Activated T-helper 1 cell treated with anti-CD3 and anti-CD28 coated beads, Interleukin-2, amount 50 U/mL, for 16 hours (primary cell): ENCODE measurements at places on chromosomes 11 and 22.

- DNase-seq = no peak
Observed at GRCh38 chr11:13963169-13963948, 836 bp downstream of the SPON1 start.

- DNase-seq = no peak
Observed at GRCh38 chr11:7689239-7689638, 15.9 kb upstream of the CYB5R2 start.

- no peak for DNase-seq
Observed at GRCh38 chr22:42978453-42979103, 36.4 kb downstream of the PACSIN2 start.

DNA sequence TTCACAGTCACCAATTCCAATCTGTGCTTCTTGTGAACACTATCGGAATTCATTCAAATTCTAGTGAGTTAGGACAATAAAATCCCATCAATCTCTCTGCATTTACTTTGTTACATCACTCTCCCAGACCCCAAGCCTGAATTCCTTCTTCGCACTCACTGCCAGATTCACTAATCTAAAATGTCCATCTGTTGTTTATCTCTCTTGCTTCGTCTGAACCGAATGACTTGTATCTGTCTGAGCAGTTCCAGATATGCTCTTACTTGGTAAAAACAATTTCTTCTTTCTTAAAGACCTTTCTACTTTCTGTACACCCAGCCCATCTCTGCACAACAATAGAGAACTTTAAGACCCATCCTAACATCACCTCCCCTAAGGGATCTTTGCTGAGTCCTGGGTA, 7.0 kb downstream of the MMP10 start:
- no peak for DNase-seq

DNA sequence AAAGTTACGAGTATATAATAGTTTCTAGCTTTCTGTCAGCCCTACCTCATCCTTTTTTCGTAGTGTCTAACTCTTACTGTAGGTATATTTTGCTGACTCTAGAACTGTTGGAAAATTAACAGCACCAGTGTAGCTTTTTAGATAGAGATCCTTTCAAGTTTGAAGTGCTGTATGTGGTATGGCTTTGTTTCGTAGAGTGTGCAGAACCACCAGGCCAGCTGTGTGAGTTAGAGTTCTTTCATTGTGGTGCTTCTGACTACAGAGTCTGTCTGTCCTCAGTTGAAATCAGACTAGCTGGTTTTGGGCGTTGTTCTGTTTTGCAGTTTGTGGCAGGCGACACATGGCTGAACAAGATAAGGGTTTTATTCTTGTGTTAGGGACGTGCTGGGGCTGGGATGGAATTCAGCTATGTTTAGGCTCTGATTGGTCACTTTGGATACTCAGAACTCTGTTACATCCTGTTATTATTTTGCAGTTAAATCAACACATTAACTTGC, 3.2 kb downstream of the ARHGEF12 start:
- DNase-seq = no peak

DNA sequence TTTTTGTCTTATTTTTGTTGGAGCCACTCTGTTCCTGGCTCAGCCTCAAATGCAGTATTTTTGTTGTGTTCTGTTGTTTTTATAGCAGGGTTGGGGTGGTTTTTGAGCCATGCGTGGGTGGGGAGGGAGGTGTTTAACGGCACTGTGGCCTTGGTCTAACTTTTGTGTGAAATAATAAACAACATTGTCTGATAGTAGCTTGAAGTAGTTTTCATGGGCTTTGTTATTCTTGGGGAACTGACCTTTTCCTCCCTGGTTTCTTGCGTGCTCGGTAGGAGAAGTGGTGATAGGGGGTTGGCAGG, 6.0 kb upstream of the MCM5 start:
- DNase-seq = no peak

DNA sequence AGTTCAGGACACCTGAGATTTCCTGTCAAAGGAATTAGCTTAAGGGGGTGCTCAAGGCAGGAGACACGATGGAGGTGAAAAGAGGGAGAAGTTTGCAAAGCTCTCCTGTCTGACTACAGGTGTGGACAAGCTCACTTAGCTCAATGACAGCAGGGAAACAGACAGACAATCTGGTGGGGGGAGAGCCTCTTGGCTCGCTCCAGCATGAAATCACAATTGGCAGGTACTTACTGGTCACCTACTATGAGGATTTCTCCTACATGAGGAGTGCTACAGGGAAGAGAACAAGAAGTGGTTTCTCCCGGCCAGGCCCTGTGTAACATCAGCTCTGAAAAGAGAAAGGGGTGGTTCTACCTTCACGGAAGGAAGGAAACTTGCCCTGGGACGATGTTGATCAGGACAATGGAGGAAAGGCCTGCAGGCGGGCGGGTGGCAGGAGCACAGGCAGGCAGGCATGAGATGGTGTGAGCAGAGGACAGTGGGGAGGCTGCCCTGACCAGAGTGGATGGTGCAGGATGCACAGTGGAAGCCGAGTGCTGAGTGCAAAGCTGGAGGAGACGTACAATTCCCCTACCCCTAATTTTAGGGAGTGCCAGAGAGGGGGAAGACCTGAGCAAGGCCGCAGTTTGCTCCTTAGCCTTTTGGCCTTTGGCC, 57.9 kb upstream of the CRTAM start:
- no peak for DNase-seq

DNA sequence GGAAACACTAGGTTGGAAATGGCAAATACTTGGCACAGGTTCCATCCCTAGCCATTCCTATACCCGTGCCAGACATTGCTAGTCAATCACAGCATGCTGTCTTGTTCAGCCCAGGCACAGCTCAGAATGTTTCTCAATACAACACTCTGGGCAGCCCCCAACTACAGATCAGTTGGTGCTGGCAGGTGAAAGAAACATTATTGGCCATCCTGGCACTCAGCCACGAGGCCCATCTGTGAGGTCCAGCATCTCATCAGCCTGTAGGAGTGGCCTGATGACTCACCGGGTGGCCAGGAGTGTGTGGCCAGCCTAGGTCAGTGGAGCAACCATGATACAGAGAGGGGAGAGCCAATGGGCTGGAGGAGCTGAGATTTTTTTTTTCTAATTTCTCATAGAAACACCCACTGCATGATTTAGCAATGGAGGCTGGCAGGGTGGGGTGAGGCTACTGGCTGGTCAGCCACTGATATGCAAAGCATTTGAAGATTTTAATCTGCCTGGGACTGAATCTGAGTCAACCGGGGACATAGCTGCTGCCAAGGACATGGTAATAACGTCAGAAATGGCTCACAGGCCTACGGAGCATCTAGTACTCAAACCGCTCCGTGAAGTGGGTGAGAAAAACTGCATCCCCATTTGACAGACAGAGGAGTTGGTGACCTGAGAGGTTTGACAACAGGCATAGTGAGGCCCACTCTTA, 5.4 kb downstream of the MYO18B start:
- no peak for DNase-seq

DNA sequence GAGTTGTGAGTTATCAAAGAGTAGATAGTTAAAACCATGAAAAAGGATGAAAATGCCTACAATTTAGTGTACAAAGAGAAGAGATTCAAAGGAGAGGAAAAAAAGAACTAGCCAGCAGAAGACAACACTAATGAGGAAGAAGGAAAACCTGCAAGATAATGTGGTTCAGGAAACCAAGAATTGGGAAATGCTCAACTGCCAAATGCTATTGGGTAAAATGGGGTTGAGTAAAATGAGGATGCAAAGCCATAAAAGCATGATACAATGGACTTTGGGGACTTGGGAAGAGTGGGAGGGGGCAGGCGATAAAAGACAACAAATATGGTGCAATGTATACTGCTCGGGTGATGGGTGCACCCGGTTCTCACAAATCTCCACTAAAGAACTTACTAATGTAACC, 7.6 kb upstream of the OR52K2 start:
- DNase-seq = no peak

- no peak for DNase-seq
Observed at GRCh38 chr22:32240461-32240860, 14.7 kb downstream of the SLC5A4 start.

- no peak for DNase-seq
Observed at GRCh38 chr11:14980854-14981253, 8.7 kb upstream of the CALCA start.

DNA sequence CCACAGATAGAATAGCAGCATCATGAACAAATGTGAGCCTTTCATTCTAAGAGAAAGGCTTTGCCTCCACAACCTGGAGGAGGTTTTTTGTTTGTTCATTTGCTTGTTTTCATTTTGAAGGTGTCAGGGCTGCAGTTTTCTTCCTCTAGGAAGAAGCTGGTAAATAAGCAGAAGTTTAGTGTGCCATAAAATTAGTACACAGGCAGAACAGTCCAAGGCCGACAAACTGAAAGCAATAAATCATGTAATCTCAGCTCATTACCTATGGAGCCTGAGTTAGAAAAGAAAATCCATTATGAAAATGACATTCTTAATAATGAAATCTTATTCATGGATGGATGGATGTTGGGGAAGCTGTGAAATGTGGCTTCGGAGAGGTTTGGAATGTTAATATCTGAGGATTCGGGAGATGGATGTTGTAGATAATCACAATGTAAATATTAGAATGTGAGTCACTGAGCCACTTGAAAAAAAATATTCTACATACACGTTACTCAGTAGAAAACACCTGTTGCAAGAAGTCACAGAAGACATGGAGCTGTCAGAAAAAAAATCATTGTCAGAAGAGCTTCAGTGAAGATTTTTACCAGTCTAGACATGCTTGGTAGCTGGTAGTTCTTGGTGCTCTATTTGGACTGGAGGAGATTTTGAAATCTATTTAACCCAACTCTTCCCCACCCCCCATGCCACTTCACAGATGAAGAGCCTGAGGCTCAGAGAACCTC, 15.0 kb upstream of the ZDHHC13 start:
- no peak for DNase-seq

- DNase-seq = no peak
Observed at GRCh38 chr22:49885281-49885680, 31.6 kb downstream of the ZBED4 start.

GRCh38 chr11:65915821-65916251, 3.0 kb downstream of the C11orf68 start:
- DNase-seq = no peak

GRCh38 chr22:17972385-17973191, 51.8 kb downstream of the MICAL3 start:
- no peak for DNase-seq

- DNase-seq = no peak
Observed at GRCh38 chr11:9126636-9127035, 35.2 kb upstream of the SCUBE2 start.

GRCh38 chr22:26700886-26701285, 43.5 kb downstream of the MIAT start:
- DNase-seq = no peak

GRCh38 chr11:35413598-35413997, 5.8 kb downstream of the SLC1A2 start:
- DNase-seq = no peak

DNA sequence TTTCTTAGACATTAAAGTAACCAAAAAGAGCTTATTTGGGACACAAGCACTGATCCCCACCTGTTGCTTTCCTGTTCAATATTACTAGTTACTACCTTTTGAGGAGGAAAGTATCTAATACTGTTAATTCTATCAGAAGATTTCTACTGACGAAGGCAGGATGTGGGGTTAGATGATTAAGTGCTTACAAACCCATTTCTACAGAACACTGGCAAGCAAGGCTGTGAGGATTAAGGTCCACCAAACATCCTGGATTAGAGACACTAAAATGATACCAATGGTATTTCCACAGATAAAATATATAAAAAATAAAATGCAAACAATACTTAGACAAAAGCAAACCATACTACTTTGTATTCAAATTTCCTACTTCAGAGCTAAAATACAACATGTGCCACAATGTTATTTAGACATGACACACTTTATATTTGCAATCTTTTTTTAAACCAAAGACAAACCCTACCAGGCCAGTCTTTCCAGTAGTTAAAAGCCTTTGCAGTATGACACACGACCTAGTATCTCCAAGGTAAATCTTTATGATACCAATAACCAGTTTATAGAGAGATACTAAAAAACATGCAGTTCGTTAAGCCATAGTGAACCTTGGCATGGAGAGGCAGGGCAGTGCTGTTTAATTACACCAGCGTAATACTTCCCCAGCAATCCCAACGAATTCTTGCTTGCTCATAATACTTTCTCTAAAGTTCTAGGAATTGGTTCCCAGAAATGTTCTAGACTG, 71.2 kb upstream of the TP53AIP1 start:
- no peak for DNase-seq

DNA sequence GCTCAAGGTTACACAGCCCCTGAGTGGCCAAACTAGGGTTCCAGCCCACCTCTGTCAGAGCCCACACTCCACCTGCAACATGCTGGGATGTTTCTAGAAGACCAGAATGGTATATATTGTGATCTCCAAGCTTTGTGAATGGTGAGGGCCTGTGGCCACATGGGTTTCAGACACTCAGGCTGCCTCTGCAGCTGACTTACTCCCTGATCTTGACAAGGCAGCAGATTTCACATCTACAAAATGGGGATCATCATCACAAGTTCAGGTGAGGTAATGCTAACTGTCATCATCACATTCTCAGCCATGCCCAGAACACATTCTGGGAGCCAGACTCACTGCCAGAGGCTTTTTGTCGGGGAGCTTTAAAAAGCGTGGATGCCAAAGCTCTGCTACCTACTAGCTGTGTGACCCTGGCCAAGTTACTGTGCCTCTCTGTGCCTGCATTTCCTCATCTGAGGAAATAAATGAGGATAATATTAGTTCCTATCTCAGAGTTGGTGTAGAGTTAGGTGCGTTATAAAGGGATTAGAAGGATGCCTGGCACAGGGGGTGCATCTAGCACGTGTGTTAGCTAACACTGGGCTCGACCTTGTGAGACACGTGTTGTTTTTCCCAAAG, 24.9 kb upstream of the WNT11 start:
- no peak for DNase-seq

- no peak for DNase-seq
Observed at GRCh38 chr11:84905411-84905810, 721.7 kb downstream of the DLG2 start.

DNA sequence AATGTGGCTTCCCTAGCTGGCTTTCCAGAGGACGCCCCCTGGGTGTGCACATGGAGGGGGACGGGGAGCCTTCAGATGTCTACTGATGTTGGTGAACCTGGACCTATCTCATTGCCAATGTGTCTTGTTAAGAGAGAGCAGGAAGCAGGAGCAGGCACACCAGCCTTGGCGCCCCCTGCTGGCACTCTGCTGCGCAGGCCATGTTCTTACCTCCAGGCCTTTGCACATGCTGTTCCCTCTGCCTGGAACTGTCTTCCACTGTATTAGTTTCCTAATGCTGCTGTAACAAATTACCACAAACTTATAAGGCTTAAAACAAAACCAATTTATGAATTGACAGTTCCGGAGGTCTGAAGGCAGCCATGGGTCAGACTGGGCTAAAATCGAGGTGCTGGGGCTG, 23.6 kb upstream of the MN1 start:
- no peak for DNase-seq

DNA sequence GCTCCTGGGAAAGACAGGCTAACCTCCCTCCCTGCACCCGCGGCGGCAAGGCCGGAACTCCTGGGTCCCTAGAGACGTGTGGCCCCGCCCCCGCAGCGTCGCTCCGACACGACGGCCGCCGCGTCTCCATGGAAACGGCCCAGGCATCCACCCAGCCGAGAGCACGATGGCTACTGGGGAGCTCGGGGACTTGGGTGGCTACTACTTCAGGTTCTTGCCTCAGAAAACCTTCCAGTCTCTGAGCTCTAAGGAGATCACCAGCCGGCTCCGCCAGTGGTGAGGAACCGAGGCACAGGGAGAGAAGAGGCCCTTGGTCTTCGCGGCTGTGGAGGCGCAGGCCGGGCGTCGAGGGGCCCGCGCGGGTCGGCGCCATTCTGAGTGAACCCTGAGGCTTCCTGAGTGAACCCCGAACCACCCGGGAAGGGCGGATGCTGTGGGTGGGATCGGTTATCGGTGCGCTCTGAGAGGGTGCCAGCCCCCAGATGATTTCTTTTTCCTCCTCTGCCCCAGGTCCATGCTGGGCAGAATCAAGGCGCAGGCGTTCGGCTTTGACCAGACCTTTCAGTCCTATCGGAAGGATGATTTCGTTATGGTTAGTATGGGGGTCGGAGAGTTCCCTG, at the start of gene CFAP300:
TSS of gene CFAP300 (plus strand) at position 133 of the 620 bp plus-strand sequence. CDS start at position 167, 34 bp downstream.
- DNase-seq = no peak
